ENCODE measurements at places on chromosomes 4 and X.
A peak's percentile ranks its signal among the peaks of the same experiment; 100 is the strongest.

DNA sequence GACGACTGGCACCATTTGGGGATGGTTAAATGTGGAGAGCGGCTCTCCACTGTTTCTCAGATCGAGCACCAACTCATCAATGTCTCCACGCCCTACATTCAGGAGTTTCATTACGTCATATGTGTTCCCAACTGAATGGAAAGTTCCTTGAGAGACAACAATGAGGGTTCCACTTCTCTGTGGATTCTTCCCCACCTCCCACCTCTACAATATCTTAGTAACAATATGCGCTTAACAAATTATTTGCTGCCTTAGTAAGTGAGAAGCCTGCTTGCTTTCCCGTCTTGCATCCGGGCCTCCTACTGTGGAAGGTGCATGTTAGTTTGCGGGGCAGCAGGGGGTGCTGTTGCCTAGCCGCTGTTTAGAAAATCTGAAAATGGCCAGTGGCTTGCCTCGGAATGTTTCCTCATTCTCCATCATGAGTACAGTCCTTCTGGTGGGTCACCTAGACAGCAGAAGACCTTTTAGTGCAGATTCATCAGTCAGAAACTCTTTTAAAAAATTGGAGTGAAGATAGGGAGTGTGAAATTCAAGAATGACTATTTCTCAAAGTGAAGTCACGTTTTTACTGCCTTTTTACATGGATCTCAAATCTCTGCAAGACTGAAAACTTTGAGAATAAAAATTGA lies 55.7 kb downstream of the PHOX2B start:
- peak; percentile 3 for DNase-seq

GRCh38 chrX:48636776-48637175 lies 39.5 kb downstream of the WDR13 start:
- DNase-seq = no peak

DNA sequence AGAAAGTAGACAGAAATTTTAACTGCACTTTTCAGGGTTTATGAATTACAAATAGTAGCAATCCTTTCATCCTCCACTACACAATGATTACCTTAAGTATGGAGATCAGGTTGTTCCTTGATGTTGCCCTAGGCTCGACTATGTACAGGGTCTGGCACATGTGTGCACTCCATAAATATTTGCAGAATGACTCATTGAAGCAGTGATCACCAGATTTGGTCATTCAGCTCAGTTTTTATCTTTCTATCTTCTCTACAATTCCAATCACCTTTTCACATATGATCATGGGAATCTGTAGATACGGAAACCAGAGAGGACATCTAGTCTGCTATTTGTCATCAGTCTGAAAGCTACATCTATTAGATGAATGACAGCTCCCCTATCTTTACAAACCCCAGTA lies 171.7 kb upstream of the HCCS start:
- DNase-seq = no peak

GRCh38 chr4:169252339-169253112 lies 18.2 kb downstream of the SH3RF1 start:
- DNase-seq = no peak

DNA sequence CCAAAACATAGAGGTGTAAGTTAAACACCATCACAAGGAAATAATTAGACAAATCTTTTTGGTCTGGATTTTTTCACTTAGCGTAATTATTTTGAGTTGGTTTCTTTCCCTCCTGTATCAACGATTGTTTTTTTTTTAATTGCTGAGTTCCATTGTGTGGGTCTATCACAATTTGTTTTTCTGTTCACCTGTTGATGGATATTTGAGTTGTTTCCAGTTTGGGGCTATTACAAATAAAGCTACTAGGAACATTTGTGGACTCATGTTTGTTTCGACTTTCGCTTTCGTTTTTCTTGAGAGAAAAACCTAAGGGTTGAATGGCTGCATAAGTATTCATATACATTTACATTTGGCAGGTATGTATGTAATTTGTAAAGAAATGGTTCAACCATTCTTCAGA lies 20.4 kb upstream of the FBXW7 start:
- DNase-seq = no peak

GRCh38 chrX:12579311-12579710 lies 211.9 kb upstream of the PRPS2 start:
- DNase-seq = no peak

GRCh38 chrX:67480789-67481188 lies 63.0 kb upstream of the AR start:
- DNase-seq = no peak

GRCh38 chrX:9880237-9880636 lies 86.9 kb upstream of the CLDN34 start:
- no peak for DNase-seq

DNA sequence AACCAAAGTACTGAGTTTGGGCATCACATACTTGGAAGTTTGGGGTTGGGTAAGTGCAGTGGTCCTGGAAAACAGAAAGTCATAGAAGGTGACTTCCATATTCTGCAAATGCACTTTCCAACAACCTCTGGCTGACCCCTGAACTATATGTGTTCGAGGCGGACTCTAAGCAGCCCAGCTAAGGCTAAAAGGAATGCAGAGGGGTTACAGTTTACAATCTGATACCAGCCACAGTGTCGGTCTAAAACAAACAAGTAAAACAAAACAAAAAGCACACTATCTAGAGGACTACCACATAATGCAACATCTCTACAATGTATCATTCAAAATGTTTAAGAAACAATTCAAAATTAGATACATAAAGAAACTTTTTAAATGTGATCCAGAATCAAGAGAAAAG lies 185.6 kb downstream of the ADAMTS3 start:
- DNase-seq = no peak

DNA sequence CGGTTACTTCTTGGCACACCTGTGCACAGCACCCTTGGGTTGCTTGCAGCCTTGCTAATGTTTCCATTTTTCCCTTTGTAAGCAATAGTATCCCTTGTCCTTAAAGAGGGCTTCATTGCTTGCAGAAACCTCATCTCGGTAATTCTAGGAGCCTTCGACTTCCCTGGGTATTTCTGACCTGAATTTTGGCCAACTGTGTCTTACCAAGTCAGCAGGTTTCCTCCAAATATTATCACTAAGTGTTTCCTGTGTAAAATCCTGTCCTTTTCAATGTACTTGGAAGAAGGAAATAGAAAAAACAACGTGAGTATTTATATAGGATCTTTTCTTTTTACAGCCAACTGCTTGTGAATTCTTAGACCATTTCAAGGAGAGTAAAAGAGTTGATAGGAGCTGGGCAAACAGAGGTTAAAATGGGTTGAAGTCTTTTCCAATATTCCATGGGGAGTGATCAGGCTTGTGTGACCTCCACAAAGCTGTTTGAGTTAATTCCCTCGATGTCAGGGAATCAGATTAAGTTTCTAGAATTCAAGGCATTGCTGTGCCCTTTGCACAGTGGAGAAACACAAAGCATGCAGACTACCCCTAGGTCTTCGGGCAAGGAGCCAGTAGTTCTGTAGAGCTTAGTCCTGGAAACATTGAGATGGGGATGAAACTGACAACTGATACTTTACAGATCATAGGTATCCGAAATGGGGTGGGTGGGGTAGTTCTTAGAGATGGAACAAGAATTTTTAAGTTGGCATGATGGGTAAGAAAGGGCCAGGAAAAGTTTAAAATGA lies 209.9 kb downstream of the CPE start:
- no peak for DNase-seq

DNA sequence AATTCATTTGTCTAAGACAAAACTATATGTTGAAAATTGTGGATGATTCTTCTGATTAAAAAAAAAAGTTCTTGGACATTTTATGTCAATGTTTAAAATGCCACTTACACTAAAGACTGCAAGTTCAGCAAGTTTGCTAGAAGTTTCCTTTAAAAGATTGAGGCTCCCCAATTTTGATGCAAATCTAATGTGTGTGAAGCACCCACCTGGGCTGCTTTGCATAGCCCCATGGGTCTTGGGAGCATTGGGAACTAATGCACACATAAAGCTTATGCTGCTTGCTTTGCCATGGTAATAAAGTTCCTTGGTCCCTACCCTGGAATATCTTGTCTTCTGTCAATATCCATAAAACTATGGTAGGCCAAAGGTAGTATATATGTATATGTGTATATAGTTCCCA lies 725.9 kb upstream of the GRID2 start:
- DNase-seq = no peak

DNA sequence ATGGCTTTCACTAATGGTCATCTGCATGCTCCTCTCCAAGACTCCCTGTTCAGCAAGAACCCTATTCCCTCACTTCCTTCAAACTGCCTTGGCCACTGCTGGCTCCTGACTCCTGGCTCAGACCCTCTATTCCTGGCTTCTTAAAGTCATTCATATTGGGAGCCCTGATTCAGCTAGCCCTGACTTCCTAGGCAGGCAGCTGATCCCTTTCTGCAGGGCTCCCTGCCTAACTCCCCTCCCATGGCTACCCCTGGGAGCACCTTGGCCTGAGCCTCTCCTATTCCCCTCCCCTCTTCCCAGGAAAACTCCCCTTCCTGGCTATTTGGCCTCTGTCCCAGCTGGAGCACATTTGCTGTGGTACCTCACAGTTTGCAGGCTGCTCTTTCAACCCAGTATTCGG lies 154.9 kb upstream of the PJA1 start:
- no peak for DNase-seq

DNA sequence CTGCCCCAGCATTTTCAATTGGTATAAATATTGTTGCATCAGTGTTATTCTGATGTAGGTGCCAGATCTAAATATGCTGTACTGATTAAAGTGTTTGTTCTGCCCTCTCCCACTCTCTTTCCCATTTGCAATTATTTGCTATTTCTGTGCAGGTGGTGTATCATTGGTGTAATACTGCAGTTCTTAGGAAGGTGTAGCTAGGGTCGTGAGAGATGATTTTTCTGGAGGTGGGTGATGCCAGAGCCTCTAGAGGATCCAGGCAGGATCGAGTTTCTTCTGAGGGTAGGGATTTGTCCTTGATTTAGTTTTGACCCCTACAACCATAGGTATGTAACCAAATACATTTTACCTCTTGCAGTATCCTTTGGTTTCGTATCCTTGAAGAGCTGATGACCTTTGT lies 1.9 kb downstream of the SMAD1 start:
- DNase-seq = no peak

- no peak for DNase-seq
Measured at GRCh38 chr4:145909773-145910172, 28.9 kb downstream of the ZNF827 start.

DNA sequence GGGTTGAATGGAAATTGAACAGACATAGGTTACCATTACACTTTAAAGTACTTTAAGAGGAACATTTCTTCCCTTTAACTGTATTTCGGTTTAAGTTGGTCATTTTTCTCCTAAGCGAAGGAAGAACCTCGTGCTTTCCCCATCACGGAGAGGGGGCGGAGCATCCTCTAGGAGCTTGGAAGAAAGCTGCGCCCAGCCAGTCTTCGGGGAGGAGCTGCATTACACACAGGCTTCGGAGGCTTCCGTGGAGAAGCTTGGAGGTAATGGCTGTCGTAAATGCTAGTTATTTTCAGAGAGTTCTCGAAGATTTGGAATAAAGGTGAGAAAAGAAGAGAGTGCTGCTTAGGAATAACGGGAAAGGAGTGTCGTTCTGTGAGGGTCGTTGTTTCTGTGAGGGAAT lies at the start of gene PWWP3B:
Gene PWWP3B (plus strand): TSS at position 199 of the 400 bp plus-strand sequence. CDS start 37,128 bp downstream, outside the sequence.
- DNase-seq = no peak

GRCh38 chr4:7045961-7046921 lies 3.1 kb downstream of the TADA2B start:
- no peak for DNase-seq

GRCh38 chr4:152540293-152540674 lies 4.4 kb upstream of the FBXW7 start:
- DNase-seq = no peak

- DNase-seq = no peak
Measured at GRCh38 chrX:51459125-51459524, 37.3 kb downstream of the NUDT11 start.

- no peak for DNase-seq
Measured at GRCh38 chr4:40702800-40703151, 47.0 kb upstream of the NSUN7 start.

DNA sequence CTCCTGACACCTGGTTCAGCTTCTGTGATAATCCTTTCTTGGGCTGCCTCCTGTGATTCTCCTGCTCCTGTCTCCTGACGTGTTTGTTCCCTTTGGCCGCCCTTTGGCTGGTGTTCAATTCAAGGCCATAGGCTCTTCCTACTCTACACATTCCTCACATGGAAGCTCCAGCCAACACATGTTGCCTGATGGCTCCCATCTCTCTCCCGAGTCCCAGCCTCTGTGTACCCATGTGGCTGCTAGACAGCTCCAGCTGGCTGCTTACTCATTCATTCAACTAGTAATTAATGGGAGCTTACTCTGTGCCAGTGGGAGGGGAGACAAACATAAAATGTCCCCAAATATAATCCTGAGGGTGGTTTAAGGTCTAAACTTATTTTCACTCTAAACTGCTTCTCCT lies 9.2 kb upstream of the MED28 start:
- DNase-seq = no peak

DNA sequence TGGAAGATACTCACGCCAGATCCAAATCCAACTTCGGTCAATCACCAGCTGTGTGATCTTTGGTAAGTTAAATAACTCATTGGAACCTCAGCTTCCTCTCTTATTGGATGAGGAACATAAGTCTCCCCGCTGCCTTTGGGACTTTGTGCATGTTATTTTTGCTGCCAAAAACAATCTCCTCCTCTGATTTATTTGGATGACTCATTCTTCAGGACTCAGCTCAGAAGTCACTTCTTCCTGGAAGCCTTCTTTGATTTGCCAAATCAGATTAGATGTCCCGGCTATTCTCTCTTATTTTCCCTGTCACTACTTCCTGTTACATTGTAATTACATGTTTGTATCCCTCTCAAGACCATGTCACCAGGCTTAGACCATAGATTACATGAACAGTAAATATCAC lies 138.0 kb upstream of the BOD1L1 start:
- DNase-seq = no peak

DNA sequence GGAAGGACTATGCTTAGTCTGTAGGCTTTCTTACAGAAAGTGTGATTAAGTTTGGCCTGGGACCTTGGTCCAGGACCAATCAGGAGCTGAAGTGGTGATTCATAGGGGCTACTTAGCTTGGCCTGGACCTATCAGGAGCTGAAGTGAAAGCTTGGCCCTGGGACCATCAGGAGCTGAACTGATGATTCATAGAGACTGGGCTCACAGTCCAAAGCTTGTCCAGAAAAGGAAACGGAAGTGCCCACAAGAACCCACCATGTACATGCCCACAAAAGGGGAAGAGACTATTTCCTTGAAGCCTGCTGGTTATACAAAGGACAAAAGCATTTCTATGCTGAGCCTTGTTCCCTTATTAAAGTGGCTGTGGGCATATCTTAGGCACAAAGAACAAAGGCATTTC lies 12.6 kb downstream of the TENT5D start:
- no peak for DNase-seq
